ENCODE measurements at places on chromosomes 4 and X.
A peak's percentile ranks its signal among the peaks of the same experiment; 100 is the strongest.

- no peak for DNase-seq
Measured at GRCh38 chr4:121221608-121222007, 57.5 kb upstream of the TNIP3 start.

DNA sequence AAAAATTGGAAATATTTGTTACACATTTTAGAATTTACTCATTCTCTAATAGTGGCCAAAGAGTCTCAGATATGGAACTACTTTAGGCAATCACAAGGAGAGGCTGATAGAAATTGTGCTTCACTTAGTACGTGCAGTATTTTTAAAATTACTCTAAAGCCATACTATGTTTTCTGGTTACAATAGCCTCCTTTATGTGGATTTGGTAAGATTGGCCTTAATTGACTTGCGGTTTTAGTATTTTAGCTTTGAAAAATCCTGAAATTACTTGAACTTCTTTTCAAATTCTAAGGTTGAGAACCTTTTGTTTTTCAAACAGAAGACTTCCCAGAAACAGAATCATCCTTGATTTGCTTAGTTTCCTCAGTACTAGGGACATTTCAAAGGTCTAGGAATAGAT lies 215.2 kb downstream of the SLC4A4 start:
- no peak for DNase-seq

DNA sequence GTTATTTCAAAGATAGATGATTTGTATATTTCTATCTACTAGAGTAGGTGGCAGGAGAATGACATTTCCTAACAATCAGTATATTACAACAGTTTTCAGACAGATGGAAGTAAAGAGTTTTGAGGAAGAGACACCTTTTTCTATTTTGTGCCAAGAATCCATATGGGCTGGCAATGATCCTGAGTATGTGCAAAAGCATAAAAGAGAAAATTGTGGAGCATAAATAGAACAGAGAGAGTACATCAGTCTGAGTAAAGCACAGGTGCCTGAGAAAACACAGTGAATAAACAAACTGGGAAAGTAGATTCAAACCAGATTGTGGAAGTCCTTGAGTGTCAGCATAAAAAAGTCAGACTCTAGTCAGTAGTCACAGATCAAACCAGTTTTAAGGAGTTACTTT lies 96.8 kb upstream of the WDR44 start:
- DNase-seq, result no peak

DNA sequence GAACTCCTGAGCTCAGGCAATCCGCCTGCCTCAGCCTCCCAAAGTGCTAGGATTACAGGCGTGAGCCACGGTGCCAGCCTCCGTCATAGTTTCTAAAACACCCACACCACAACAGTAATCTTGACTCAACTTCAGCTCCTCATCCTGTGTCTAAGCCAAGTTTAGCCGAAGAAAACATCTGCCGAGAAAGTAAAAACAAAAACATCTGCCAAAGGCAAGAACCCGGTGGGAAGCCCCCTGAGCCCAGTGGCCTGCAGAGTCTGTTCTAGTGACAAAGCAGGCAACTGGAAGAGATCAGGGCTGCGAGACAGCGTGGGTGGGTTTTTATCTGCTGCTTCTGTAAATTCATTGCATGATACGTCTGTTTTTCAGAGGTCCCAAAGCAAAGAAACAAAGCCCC lies 26.6 kb upstream of the CD99 start:
- no peak for DNase-seq

GRCh38 chrX:44621078-44621477 lies 78.4 kb upstream of the FUNDC1 start:
- no peak for DNase-seq

GRCh38 chr4:156594624-156595023 lies 377.0 kb downstream of the PDGFC start:
- DNase-seq, result peak; percentile 81

GRCh38 chrX:19869193-19869592 lies 18.2 kb downstream of the SH3KBP1 start:
- no peak for DNase-seq

DNA sequence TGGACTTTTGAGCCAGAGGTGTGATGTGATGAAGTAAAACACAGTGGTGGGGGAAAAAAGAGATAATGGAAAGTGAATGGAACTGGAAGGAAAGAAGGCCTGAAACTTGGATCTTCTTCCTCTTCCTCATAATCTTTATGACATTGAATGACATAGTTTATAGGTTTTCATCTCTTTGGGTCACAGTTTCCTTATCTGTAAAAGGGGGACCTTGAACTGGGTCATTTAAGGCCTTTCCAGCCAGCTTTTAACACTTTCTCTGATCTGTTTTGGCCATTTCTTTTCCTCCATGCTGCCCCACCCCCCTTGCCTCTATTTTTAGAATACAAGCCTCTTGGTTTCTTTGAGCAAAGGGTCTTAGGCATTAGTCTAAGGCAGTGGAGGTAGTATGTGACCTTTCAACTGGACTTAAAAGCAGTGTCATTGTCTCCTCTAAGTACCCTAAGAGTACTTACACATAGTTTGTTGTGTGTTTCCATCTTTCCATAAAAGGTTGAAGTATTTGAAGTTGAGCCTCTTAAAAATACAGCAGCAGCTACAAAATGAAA lies 7.8 kb downstream of the CPEB2 start:
- DNase-seq, result no peak

- no peak for DNase-seq
Measured at GRCh38 chr4:175035905-175036304, 117.7 kb downstream of the ADAM29 start.

- DNase-seq, result no peak
Measured at GRCh38 chrX:1385253-1386223, 6.4 kb downstream of the SLC25A6 start.

- no peak for DNase-seq
Measured at GRCh38 chrX:110394651-110395050, 36.0 kb downstream of the RTL9 start.

- DNase-seq, result no peak
Measured at GRCh38 chr4:33025236-33025635, 2305.1 kb downstream of the PCDH7 start.

- DNase-seq, result no peak
Measured at GRCh38 chr4:145083891-145084605, 13.9 kb downstream of the ANAPC10 start.

GRCh38 chrX:150036641-150037040 lies 98.3 kb upstream of the EOLA2 start:
- DNase-seq, result no peak

- DNase-seq, result no peak
Measured at GRCh38 chr4:16337936-16338335, 111.7 kb upstream of the TAPT1 start.

DNA sequence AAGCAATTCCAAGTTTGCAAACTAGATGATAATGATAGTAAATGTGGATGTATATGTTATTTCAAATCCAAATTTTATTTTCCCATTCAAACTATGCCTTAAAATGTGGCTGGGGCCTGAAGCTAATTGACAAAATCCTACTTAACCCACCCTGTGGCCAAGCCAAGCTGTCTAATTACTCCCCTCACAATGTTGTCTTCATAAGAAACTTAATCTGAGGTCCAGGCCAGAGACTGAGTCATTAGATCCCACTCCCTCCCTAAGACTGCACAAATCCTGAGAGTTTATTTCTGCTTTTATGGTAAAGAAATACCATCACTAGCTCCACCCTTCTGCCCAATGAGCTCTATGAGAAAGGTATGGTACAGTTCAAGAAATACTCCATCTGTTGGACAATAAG lies 16.6 kb downstream of the SMPX start:
- DNase-seq, result peak; percentile 71

DNA sequence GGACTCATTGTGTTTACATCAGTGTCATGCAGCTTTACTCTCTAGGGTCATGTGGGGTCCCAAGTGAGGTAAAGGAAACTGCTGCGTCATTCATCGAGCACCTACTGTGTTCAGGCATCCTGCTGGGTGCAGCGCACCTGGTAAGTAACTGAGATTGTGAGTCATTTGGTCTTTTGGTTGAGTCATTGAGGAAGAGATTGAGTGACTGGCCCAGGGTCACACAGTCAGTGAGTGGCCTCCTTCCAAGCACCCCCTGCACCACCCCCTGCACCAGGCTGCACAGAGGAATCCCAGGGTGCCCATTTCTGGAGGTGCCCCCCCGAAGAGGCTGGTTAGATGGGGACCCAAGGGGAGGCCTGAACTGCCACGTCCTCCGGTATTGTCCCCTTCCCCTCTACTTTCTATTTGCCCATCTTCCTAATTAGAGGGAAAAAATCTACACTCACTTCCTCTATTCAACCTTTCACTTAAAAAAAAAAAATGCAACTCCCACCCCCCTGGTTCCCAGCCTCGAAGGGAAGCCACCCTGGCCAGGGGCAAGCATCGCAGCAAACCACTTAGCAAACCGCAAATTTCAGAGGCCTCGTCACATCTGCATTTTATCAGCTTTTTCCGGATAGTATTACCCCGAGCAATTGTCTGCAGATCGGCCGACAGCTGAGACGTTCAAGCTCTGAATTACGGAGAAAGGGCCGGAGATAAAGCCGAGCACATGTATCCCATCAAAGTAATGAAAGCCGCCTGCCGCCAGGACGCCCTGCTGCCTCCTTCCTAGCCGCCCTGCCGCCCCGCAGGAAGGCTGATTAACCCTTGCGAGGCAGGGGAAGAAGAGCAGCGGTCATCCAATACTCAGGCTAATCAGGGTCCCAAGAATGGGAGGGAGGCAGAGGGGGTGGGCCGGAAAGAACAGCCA lies 96.3 kb upstream of the MSX1 start:
- DNase-seq, result no peak

- no peak for DNase-seq
Measured at GRCh38 chr4:105613306-105613705, 60.9 kb downstream of the ARHGEF38 start.

- DNase-seq, result no peak
Measured at GRCh38 chr4:30753316-30753715, 33.1 kb downstream of the PCDH7 start.

DNA sequence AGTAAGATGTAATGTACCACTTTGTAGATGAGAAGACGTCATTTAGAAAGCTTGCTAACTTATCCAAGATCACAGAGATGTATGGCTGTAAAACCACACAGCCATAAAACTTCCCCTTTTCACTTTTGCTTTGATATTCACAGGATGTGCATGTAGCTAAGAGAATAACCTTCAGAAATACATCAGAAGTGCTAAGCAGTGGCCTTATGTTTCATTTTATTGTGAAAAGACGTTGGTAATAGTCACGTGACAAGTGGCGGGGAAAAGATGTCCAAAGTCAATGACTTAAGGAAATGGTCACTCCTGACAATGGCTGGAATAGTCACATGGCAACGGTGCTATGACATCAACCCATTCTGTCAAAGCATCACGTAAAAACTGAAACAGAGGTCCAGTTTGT lies 12.9 kb upstream of the WDR17 start:
- no peak for DNase-seq

- DNase-seq, result peak; percentile 26
Measured at GRCh38 chr4:4542774-4543485, 1.1 kb upstream of the STX18 start.

- DNase-seq, result peak; percentile 42
Measured at GRCh38 chr4:183306811-183307210, 13.3 kb downstream of the CLDN22 start.

DNA sequence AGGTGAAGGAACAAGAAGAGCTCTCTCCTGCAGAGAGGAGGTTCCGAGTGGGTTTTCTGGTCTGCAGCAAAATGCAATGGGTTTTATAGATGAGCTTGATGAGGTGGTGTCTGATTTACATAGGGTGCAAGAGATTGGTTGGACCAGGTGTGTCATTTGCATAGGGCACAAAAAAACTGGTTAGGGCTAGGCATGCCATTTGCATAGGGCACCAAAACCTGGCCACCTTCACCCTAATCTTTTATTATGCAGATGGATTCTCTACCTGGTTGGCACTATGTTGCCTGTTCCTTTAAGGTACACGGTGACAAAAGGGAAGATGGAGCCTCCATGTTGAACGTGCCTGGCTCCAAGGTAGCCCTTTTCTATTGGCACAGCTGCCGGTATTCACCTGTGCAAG lies 94.5 kb upstream of the PRKX start:
- DNase-seq, result no peak

DNA sequence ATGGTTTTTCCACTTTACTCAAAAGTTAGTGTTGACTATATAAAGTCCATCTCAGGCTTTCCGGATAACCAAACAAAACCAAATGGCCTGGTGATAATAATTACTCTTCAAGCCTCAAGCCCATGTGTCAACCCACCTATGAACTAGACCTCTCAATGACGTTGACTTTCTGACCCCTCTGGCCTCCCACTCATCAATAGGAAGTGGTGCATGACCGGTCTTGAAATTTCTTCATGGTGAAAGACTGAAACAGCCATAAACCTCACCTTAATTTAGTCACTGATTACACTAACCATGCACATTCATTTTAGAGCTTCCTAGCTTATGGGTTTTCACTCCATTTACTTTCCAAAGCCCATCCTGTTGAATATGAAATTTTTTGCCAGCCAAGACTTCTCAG lies 276.0 kb downstream of the KLHL13 start:
- DNase-seq, result no peak

- DNase-seq, result peak; percentile 25
Measured at GRCh38 chrX:150366951-150367545, 3.9 kb downstream of the MAMLD1 start.

GRCh38 chrX:67545036-67545821 lies 1.4 kb downstream of the AR start:
- no peak for DNase-seq

GRCh38 chr4:163747293-163747692 lies 252.8 kb downstream of the TMA16 start:
- no peak for DNase-seq

GRCh38 chrX:13110433-13111324 lies 66.3 kb upstream of the FAM9C start:
- no peak for DNase-seq

GRCh38 chr4:119667802-119668201 lies 39.2 kb upstream of the PDE5A start:
- peak; percentile 0 for DNase-seq

DNA sequence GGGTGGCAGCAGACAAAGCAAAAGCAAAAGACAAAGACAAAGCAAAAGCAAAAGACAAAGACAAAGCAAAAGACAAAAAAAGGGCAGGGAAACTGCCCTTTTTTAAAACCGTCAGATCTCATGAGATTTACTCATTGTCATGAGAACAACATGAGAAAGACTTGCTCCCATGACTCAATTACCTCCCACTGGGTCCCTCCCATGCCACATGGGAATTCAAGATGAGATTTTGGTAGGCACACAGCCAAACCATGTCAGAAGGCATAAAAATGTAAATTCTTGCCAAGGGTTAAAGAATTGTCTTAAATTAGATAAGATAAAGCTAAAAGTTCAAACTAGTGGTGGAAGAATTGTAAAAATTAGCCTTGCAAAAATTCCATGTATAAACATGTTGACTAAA lies 419.7 kb downstream of the TRAM1L1 start:
- no peak for DNase-seq

- DNase-seq, result no peak
Measured at GRCh38 chr4:105106426-105106825, 40.2 kb upstream of the TET2 start.

GRCh38 chr4:40720916-40721315 lies 28.8 kb upstream of the NSUN7 start:
- no peak for DNase-seq

GRCh38 chr4:5974321-5974720 lies 43.9 kb downstream of the C4orf50 start:
- DNase-seq, result no peak
